Stimulated activated CD8-positive, alpha-beta memory T cell treated with anti-CD3 and anti-CD28 coated beads, Interleukin-2, amount 100 ng/mL, for 1 hour (primary cell): ENCODE measurements at places on chromosomes 3 and 15.

DNA sequence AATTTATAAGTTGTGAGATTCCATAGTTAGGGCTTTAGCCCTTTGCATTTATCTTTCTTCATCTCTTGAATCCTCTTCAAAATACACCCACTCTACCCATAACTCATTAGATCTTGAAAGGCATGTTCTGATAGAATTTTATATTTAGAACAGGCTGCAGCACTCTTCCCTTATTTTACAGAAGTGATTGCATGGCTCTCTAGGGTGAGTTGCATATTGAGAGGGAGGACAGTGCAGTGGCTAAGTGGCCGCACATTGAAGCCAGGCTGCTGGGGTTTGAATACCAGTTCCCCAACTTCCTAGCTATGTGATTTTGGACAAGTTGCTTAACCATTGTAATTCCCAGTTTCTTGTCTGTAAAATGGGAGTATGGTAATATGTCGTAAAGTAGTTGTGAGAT is 2.5 kb downstream of the CD86 start:
- DNase-seq, result no peak

- no peak for DNase-seq
These were observed 64.0 kb upstream of the ST3GAL6 start for GRCh38 chr3:98699132-98699531.

DNA sequence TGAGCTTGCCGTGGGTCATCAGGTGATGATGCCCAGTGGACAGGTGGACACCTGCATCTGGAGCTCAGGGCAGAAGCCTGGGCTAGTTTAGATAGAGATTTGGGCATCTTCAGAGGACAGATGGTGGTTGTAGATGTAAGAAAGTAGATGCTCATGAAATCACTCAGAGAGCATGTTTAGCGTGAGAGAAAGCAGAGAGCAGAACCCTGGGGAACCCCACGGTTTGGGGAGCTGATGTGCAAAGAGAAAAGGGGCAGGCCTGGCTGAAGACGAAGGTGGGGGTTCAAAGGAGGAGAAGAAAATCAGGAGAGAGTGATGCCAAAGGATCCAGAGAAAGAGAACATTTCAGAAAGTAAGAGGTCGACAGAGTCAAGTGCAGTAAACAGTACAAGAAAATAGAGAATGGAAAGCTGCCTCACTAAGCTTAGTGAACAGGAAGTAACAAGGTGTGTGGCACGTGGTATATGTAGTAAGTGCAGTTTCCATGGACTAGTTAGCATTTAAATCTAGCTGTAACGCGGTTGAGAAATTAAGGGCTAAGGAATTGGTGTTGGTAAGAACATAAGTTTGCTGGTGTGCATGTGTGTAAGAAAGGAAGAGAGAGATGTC is 13.5 kb downstream of the TIGIT start:
- no peak for DNase-seq

DNA sequence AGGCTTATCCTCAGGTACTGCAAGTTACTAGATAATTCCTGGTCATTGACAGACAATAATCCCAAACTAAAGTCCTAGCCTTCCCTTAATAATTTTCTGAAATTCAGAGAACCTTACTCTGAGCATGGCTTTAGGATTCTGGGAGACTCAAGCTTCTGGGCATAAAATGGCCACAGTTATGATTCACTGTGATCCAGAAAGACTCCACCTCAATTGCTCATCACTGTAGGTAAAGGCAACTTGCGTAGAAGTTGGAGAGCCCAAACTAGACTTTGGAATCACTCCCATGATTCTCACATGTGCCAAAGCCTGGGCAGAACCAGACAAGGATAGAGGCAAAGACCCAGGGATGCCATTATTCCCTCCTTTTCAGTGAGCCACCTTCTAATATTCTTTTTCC is 195.3 kb downstream of the OSBPL10 start:
- no peak for DNase-seq

GRCh38 chr3:141115789-141116541 is 64.8 kb downstream of the SPSB4 start:
- no peak for DNase-seq

DNA sequence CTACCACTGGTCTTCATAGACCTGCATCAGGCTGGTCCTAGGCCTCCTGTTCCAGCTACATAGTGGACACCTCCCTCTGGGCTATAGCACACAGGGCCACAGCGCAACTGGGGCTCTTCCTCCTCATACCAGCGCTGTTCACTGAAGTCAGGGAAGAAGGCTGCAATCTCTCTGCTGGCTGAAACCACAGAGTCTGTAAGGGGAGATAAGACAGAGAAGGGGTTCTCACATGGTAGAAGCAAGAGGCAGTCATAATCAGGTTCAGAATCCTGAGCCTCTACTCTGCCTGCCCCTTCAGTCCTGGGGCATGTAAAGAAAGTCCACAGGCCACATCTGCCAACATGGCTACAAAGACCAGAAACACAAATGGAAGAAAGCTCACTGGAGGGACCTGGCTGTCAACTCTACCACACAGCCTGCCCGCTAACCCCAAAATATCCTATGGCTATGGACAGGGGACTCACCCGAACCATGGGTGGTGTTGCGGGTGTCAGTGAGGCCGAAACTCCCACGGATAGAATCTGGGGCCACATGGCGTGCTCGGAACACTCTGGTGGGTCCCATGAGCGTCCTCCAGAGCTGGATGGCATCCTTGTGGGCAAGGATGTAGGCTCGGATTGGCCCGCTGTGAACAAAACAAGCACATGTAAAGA is 38.7 kb downstream of the SPINK8 start:
- DNase-seq, result no peak

DNA sequence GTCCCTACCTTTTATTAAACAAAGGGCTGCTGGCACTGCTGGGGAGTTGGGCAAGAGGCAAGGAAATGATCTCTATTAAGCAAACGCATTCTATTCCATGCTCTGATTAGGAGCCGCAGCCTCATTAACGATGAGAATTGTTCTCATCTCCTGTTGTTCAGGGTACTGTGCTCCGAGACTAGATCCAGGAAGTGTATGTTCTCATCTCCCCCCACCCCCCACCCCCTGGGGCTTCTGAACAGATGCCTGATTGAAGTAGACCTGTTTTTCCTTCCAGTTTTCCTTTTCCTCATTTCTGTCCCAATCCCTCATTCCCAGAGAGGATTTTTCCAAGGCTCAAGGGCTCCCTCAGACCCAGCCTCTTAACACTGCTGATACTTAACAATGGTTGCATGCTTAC is 81.6 kb upstream of the FEZF2 start:
- no peak for DNase-seq

DNA sequence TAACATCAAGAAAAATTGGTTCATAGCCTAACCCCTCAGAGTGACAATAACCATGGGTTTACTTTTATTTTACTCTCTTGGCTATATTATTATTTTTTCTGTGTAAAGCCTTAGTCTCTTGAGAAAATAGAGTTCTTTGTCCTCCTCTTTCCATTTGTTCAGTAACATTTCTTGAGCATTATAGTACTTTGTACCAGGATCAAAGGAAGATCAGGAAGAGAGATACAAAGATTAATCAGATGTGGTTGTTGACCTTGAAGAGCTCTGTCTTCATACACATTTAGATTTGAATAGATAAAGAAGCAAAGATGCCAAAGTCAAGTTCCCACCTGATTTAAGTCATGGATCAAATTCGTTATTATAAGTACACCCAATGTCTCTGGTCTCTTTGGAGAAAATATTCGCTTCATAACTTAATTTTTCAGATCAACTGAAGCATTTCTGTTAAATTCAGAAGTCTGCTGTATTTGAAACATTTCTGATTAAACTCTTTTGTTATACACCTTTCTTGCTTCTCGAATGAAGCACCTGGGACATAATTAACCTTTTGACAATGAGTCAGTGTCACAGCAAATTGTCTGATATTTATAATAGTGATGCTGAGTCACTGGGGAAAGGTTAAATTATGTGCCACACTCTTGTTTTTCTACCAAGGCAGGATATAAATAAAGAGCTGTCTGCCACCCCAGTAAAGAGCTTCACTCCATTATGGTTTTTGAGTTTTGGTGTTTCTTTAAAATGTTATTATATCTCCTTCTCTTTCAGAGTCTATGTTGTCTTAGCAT is 100.2 kb downstream of the GHSR start:
- no peak for DNase-seq

- DNase-seq, result no peak
These were observed 18.5 kb upstream of the LMCD1 start for GRCh38 chr3:8482960-8483665.

DNA sequence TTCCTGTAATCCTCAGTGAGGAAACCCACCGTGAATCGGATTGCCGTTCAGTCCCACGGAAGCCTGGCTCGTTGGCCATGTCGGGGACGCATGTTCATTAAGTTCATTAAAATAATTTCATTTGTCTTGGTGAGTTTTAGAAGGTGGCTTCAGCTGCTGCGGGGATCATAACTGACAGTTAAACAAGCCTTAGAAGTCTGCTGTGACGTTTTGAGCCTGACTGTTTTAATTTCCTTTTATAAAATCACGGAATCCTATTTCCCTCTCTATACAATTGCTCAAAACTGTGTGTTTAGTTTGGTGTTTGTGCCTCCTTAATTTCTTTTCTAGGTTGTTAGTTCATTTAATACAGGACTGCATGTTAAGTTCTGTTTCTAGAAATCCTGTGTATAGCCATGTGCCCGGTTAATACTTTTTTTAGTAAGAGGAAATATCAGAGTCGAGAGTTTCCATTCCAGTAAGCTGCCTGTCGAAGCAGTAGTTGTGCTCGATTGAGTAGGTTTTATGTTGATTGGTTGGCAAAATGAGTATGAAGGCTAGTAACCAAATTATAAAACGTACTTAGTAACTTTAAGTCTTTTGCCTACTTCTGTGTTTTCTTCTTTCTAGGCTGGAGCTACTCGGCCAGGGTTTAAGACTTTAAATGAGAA is 705 bp downstream of the NIPA2 start:
- DNase-seq, result no peak

- DNase-seq, result no peak
These were observed 293.1 kb downstream of the NLGN1 start for GRCh38 chr3:173690542-173691180.

- DNase-seq, result no peak
These were observed 86.7 kb downstream of the MCF2L2 start for GRCh38 chr3:183341545-183342288.

- no peak for DNase-seq
These were observed 118.2 kb upstream of the THBS1 start for GRCh38 chr15:39462691-39463090.

- DNase-seq, result no peak
These were observed 18.0 kb upstream of the SLTM start for GRCh38 chr15:58951388-58952007.

DNA sequence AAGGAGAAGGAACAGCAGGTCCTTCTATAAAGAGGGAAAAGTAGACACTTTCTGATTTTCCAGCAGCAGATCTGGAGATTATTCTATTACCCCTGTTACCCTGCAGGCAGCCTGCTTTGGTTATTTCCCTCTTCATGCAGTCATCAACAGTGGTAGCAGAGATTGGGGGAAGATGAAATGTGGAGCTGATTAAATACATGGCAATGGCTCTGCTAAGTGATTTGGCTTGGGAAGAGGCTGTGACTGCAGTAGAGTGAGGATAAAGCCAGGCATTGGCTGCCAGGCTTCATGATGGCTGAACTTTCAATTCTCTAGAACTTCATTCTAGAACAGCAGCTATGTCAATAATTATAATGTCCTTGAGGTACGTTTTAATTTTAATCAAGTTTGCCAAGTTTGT is 29.1 kb downstream of the PTX3 start:
- no peak for DNase-seq

DNA sequence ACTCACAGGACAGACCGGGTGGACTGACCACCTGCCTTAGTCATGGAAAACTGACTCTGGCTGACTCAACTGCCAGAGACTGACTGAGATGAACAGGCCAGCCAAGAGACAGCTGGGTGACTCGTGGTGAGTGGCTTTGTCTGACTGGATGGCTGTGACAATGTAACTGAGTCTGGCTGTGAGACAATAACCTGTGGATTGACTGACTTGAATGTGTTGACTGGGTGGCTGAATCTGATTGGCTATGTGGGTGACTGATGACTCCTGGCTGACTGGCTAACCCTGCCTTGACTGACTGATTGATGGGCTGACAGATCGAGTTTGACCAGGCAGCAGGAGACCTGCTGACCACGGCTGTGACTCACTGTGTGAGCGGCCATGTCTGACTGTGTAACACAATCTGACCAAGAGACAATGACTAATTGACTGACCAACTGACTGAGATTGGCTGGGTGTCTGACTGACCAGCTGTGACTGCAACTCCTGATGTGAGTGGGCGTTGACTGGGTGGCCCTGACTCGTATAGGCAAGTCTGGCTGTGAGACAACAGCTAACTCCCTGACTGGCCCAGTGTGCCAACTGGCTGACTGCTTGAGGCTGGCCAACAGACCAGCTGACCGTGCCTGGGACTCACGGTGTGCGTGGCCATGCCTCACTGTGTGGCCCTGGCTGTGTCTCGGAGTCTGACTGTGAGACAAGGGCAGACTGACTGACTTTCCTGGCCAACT is 509.1 kb downstream of the SHQ1 start:
- DNase-seq, result no peak

GRCh38 chr3:108818404-108818803 is 4.2 kb upstream of the TRAT1 start:
- no peak for DNase-seq

DNA sequence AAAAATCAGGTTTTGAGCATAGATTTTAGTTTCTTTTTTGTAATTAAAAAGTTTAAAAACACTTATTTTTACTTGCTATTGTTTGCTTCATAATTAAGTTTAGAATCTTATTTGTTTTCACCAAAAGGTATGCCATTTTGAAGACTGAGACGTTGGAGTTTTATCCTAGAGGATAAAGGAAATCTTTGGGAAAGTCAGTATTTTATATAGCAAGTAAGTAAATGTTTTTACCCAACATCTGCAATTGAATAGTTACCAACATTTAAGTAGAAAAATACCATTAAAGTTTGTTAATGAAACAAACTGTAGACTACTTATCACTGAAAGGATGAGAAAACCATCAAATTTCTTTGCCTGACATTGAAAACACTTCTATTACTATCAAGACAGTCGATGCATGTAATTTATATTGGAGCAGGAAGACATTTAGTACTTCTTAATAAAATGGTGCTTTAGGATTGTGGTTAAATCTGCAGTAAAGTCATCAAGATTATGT is 14.0 kb upstream of the CHD2 start:
- DNase-seq, result no peak

DNA sequence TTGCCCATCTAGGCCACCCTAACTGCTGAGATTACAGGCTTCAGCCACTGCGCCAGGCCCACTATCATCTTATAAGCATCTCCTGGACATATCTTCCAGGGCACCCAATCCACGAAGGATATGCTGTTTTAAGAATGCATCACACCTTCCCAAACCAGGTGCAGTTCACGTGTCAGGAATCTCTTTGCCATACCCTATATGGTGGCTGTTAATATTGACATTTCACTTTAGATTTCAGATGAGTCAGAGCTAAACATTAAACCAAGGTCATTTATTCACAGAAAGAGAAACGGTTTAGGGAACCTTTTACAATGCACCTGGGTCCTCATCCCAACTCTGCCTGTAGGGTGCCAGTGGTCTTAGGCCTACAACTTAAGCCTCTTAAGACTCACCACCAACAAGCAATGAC is 85.7 kb downstream of the TBL1XR1 start:
- DNase-seq, result no peak

DNA sequence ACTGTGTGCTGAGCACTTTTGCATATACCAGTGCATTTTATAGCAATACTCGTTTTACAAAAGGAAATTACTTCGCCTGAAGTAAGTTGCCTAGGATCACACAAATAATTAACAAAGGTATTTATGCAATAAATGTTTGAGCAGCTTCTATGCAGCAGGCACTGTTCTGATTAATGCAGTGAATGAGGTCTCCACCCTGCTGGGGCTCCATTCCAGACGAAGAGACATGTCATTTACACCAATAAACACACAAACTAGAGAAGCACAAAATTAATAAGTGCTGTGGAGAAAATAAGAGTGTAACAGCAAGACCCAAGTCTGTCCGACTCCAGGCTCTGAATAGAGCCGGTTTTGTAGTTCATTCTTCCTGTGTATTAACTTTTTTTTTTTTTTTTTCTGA is 17.5 kb downstream of the NOX5 start:
- DNase-seq, result no peak
